Effector memory CD8-positive, alpha-beta T cell (primary cell): ENCODE measurements at places on chromosomes 2 and 18.

GRCh38 chr18:26803643-26804042, 61.9 kb downstream of the AQP4 start:
- no peak for DNase-seq

DNA sequence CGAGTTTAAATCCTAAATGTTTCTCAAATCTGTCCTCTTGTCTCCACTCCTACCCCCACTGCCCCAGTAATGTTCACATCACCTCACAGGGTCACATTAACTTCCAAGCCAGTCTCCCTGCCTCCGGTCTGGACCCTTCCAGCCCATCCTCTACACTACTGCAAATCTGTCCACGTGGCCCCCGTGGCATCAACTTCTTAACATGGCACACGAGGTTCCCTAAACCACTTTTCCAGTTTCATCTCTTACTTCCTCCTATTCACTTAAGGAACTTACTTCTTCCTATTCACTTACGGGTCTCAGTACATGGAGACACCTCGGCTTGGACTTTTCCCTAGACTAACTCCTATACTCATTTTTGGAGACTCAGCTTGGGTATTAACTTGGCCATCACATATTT, 27.0 kb downstream of the MRPL33 start:
- no peak for DNase-seq

- DNase-seq, result no peak
These were observed 21.9 kb downstream of the TMEM237 start for GRCh38 chr2:201621293-201621999.

GRCh38 chr2:64142741-64143168, 1.5 kb downstream of the PELI1 start:
- no peak for DNase-seq

DNA sequence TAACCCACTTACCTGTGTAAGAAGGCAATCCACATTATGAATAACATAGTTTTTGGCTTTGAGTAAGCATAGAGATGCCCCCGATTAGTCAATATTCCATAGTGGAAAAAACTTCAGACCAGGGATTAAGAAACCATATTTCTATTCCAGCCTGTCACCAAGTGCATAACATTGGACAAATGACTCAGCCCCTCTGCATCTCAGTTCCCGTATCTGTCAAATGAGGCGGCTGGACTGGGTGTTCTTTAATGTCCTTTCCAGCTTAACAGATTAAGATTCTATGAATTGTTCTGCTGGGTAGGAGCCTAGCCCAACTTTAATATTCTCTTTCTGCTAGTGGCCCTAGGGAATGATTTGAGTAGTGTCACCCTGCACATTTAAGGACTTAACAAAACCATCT, 11.8 kb upstream of the FTCDNL1 start:
- no peak for DNase-seq

DNA sequence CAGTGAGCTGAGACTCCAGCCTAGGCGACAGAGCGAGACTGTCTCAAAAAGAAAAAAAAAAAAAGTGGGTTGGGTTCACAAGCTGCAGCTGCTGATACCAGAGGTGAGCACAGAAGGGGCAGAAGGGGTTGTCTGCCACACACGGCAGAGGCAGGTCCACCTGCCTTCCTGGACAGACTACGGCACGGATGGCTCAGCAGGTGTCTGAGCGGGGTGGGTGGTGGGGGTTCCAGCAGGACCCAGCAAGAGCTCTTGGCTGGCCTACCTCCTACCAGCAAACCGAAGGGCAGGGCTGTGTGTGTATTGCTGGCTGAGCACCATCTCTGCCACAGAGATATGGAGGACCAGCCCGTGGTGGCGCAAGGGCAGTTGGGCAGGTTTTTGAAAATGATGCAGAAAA, 130.4 kb upstream of the ASB18 start:
- no peak for DNase-seq

GRCh38 chr2:5696404-5696944, 4.3 kb downstream of the SOX11 start:
- DNase-seq, result no peak

GRCh38 chr2:242064364-242065250, 195.1 kb downstream of the RTP5 start:
- DNase-seq, result no peak

DNA sequence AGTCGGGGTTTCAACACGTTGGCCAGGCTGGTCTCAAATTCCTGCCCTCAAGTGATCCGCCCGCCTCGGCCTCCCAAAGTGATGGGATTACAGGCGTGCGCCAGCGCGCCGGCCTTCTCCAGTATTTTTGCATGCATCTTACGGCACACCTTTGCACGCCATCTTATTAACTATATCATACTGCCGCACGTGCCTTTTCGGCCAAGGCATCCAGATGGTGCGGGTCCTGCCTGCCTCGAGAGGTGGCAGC, 765 bp upstream of the ING5 start:
- no peak for DNase-seq

GRCh38 chr2:19987936-19988335, 2.0 kb downstream of the WDR35 start:
- DNase-seq, result no peak

DNA sequence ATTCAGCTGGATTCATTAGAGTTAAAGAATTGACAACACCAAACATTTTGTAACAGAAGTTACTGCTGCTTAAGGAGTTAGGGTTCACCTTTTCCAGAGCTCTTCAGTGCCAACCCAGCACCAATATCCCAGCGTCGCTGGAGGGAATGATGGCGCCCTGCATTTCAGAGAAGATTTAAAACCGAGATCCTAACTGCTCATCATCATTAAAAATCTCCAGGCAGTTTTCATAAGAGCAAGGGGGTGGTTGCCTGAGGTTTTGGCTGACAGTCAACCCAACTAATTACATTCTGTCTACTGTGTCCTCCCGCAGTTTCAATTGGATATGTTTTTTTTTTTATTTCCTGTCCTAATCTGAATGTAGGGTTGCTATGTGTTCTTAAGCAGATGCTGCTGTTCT, 509.6 kb upstream of the TCF4 start:
- DNase-seq, result no peak

GRCh38 chr2:214450118-214450894, 39.5 kb downstream of the VWC2L start:
- DNase-seq, result no peak

DNA sequence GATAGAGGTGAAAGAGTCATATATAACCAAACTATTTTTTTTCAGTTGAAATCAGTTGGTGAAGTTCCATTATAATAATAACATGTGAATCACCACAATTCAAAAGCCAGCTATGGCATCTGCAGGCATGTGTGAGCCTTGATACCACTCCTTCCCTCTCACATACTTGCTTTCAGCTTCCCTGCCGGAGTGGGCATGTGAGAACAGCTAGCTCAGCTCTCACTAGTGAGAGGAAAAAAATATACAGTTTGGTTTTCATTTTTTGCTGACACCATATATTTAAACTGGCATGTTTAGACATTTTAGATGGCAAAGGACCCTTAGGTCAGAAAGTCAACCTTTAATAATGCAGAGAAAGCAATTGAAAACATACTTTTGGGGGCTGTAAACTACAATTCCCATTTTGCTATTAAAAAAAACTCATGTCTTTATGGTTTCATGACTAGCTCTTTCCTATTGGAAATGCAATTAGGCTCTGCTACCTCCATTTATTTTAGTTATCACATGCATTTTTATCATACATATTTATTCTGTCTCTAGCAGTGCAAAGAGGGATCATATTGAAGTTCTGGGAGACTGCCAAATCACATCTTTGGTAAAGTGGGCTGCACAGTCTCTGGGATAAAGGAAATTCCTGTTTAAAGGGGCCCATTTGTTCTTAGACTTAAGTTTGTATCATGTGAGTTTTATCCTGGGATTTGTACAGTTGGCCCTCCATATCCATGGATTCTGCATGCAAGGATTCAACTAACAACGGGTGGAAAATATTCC, 33.2 kb upstream of the SLC40A1 start:
- no peak for DNase-seq

DNA sequence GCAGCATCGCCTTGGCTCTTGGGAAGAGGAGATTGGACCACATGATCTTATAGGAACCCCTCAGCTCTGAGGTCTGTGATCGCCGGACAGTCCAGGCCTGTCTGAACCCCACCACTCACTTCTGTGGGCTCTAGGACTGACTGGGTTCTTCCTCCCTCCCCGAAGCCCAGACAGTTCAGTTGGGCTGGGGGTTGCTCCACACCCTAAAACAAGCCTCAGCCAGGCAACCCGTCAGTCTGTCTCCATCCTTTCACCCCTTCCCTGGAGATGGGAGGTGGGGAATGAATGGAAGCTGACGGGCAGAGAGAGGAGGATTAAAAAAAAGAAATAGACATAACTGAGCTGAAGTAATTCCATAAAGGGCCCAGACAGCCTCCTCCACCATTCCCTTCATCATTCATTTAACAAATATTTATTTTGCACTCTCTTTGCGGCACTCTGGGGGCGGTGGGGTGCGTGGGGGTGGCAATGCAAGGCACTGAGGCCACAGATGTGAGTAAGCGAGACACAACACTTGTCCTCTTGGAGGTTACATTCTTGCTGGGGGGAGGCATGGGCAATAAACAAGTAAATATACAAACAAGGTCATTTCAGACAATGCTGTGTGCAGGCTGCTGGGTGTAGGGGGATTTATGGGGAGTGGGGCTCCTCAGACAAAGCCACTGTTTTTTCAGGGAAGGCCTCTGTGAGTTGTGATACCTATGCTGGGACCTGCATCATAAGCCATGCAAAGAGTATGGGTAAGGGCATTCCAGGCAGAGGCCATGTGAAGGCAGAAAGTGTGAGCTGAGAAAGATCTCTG, 12.9 kb downstream of the WNT10A start:
- no peak for DNase-seq

GRCh38 chr2:64837925-64838641, 151.1 kb upstream of the SLC1A4 start:
- DNase-seq, result no peak

DNA sequence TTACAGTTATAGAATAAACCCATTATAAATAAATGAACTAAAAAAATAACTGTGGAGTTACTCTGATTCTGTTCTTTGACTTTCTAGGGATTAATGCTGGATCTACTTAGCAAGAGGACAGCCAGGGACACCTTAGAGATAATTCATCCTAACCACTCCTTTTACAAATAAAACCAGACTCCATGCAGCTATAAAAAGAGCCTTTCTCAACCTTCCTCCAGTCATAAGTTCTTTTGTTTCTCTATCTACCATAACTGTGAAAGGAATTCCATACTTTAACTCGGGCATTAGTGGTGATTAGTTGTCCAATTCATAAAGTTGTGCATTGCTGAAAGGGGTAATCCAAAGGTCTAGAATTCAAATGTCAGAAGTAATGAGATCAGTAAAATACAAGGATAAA, 682.4 kb downstream of the DPP10 start:
- DNase-seq, result no peak

DNA sequence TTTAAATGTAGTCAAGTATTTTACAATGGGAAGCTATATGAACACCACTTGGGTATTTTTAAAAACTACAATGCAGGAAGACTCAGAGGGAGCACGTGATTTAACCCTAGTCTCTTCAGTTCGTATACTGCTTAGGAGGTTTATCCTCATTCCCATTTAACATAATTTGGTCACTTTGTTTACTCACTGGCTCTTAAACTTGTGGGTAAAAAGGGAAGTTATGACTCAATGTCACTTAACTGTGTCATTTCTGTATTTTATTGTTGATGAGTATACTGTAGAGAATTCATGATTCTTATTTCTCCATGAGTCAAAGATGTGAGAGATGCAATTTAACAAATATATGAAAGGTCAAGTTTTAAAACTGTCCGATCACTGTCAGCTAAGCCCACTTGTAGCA, 48.2 kb downstream of the SLC66A3 start:
- DNase-seq, result no peak

- DNase-seq, result no peak
These were observed 139.3 kb downstream of the SETBP1 start for GRCh38 chr18:44819944-44820510.

DNA sequence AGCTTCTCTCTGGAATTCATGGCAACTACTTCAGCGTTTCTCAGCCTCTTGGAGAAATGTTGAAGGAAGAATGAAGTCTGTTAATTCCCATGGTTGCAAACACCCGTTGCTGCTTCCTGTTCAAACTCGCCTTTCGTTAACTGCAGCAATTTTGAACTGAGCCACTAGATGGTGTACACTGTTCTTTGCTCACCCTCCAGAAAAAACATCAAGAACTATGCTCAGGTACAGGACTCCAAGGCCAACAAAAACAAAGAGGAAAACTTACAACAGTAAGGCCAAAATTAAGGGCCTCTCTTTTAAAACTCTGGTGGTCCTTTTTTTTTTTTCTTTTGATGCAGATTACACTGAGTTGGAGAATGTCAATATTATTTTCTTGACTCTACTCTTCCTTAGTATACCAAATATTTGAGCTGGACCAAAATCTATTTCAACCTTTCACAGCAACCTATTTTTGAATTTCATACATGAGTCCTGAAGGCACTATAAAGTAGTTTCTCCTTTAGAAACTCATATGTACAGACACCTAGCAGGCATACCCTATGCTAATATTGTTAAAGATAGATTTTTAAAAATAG, 58.2 kb downstream of the KLHL14 start:
- DNase-seq, result peak; percentile 2

DNA sequence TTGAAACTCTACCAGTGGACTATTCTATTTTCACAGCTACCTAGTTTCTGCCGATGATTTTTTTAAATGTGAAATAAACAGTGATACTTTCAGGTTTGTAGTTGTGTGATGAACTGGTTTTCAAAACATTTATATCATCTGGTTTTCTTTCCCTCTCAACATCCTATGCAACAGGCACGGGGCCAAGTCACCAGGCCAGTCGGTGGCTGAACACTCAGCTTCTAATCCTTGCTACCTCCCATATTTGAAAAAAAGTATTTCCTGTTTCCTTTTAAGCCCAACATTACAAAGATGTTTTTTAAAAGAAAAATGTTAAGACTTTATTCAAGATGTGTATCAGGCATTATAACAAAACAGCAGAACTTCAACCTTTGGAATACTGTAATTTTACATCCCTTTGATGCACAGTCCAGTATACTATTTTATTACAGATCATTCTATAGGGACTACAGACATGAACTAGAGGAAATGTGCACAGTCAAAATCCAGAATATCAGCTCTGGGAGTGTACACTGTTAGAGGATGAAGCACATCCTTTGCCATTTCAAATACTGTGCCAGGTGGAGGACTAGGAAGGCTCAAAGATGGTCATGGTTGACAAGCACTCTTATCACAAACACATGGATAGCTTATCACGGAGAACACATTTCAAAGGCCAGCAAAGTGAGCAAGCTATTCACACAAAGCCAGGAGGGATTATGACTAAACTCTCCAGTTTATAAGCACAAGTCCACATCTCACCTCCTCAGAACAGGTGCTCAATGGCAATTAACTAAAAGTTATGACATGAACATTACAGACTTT, 14.6 kb downstream of the MRPL35 start:
- no peak for DNase-seq

GRCh38 chr18:58464104-58464625, 164.7 kb downstream of the ALPK2 start:
- DNase-seq, result no peak

DNA sequence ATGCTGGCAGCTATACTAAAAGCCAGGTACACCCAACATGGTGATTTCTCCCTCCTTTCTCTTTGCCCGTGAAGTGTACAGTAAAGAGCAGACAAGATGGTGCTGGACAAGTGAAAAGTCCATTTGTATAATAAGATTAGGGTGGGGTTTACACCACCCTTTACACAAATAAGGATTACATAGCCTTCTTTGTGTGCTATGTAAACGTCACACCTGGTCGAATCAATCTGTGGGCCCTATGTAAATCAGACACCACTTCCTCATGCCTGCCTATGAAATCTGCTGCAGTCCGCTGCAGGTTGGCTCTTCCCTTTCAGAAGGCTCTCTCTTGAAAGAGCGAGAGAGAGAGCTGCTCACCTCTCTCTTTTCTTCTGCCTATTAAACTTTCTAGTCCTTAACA, 1054.3 kb upstream of the SLC39A10 start:
- no peak for DNase-seq
